ENCODE measurements at places on chromosomes 7 and 10. TPM values are rescaled to one million over a fixed set of nuclear protein-coding genes. Genes with fewer than 3 reads are reported as not detected.
A peak's percentile ranks its signal among the peaks of the same experiment; 100 is the strongest.

INSIG1 gene
- 573 TPM for total RNA-seq

COL28A1 gene
- total RNA-seq: not detected

GRCh38 chr10:31064348-31064747 is 32.7 kb upstream of the ZNF438 start:
- DNase-seq: peak; percentile 3

DNA sequence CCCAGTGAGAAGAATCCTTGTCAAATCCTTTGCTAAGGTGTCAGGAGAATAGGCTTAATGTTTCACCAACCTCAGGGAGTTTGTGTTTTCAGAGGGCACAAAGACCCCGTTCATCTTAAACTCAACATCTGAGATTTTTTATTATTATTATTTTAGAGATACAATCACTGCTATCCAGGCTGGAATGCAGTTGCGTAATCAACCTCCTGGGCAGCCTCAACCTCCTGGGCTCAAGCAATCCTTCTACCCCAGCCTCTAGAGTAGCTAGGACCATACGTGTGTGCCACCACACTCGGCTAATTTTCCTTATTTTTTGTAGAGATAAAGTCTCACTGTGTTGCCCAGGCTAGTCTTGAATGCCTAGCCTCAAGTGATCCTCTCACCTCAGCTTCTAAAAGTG is 599.2 kb downstream of the KCNMA1 start:
- no peak for DNase-seq

DNA sequence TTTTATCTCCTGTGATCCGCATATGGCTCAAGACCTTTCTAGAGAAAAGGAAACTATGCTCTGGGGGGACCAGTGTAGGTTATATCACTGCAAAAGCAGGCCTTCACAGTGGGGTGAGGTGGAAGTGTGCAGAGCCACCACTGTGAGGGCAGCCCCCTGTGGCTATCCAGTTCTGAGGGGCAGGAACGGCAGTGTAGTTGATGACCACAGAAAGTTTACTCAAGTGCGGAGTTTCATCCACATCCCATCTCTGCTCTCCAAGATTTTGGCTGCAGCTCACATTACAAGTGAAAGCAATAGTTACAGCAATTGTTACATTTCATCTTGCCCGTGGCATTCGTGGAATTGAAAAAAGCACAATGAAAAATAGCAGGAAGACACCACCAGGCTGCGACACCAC is 345.9 kb upstream of the GALNT17 start:
- no peak for DNase-seq

All from M059J (cell line).